ENCODE measurements at places on chromosomes 2 and 18.

- DNase-seq: no peak
Observed at GRCh38 chr18:2441544-2441943, 129.8 kb downstream of the METTL4 start.

GRCh38 chr2:240912878-240913809 lies 7.0 kb downstream of the CROCC2 start:
- no peak for DNase-seq

GRCh38 chr2:157055660-157056199 lies 201.8 kb upstream of the GALNT5 start:
- DNase-seq: no peak

DNA sequence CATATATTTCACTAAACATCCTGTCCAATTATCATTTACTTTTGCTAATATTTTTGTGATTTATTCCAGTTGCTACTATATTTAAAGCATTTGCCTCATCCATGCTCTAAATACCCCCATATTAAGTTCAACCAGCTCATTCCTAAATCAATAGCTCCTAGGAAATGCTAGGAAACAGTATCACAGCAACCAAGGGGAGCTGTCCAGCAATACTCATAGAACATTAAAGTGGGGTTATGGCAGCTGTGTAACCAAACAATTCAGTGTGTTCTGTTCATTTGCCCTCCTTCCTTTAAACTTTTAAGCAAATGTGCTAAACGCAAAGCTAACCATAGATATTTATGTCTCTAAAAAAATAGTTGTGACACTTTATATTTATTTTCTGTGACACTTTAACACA lies 41.1 kb downstream of the ACVR1C start:
- DNase-seq: no peak

GRCh38 chr2:159882130-159882745 lies 84.2 kb upstream of the CD302 start:
- DNase-seq: no peak

GRCh38 chr2:56132138-56132537 lies 51.7 kb upstream of the CCDC85A start:
- peak; percentile 9 for DNase-seq

- no peak for DNase-seq
Observed at GRCh38 chr18:44922968-44923367, 242.3 kb downstream of the SETBP1 start.

GRCh38 chr2:68588589-68588988 lies 54.8 kb upstream of the PROKR1 start:
- DNase-seq: no peak

DNA sequence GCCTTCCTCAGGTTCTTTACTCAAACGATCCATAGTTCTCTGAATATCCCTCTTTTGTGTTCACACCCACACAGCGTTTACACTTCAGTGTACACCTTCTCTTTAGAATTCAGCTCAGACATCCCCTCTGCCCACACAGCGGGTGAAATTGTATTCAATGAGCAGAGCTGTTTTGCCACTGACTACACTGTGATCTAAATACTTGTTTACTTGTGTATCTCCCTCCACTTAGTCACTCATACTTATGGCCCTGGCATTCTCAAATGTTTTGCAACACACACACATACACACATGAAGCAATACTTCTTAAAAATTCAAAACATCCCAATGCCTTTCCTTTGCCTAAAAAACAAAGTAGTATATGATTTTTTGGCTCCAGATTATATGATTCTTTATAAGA lies 297.1 kb downstream of the TMX3 start:
- no peak for DNase-seq
